Activated T-cell treated with anti-CD3 and anti-CD28 coated beads for 48 hours (primary cell): ENCODE measurements at places on chromosomes 4 and X.

GRCh38 chr4:146567396-146567795, 45.7 kb upstream of the SLC10A7 start:
- DNase-seq: no peak

DNA sequence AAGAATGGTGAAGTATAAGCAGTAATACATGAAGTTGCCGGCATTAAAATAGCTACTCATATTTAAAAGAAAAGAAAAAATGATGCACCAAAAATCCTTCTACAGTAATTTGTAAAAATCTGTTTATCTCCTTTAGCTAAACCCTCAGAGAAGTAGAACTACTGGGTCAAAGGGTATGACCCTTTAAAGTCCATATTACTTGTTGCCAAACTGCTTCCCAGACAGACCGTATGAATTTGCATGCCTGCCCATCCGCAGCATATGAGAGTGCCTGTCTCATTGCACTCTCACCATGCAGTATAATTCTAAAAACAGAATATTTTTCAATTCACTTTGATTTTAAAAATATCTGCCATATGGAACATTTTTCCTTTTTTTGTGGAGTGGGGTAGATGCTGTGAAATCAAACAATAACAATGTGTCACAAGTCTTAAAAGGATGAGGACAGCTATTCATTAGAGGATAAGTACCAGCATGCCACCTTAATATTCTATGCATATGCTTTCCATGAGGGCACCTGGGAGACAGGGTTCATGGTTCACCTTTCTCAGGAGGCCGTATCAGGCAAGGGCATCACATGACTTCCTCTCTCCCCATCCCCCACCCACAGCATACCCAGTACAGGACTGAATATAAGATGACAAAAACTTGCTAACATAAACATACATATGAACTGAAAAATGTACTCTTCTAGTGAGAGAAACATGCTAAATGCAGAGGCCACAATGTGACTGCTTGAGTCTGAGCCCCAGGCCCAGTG, 17.8 kb downstream of the ZDHHC9 start:
- DNase-seq: no peak

DNA sequence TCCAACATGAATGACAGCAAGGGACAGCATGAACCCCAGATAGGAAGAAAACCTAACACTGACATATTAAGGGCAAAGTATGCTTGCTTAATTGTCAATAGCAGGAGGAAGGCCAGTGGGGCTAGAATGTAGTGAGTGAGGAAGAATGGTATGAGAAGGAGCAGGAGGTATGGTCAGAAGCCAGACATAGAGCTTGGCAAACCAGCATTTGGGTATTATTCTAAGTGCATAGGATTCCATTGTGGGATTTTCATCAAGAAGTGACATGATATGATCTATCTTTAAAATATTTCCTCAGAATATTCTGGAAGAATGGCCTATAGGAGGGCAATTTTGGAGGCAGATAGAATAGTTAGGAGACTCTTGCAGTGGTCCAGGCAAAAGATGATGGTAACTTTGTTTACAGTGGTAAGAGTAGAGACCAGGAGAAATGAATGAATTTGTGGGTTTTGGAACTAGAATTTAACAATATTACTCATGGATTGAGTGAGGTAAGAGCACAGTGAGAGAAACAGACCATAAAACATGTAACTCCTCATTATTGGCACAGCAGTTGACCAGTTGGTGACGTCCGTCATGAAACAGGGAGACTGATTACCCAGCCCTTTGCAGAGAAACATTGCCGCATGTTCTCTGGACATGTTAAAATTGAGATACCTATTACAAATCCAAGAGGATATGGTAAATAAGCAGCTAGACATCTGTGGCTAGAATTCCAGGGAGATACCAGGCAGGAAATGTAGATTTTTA, 246.5 kb upstream of the HS3ST1 start:
- DNase-seq: no peak

DNA sequence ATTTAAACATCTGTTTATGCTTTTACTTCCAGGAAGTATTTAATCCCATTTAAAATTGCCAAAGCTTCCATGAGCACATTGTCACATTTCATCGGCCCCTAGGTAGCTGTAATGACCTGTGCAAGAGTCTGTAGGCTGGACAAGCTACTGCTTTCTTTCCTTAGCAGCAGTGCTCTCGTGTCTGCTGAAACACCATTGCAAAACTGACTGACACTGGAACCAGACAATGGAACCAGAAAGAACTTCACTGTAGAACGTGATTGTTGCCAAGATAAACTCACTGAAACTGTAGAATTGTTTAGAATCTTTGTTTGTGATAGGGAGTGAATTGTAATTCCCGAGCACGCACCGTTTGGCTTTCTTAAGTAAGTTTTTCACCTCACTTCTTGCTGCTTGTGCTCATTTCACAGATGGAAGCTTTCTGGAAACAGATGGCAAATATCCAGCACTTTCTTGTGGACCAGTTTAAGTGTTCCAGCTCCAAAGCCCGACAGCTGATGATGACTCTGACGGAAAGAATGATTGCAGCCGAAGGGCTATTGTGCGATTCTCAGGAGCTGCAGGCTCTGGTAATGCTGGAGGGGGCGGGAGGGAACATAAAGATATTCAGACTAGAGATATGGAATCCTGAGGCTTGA, 36.9 kb downstream of the EVC start:
- DNase-seq: no peak

DNA sequence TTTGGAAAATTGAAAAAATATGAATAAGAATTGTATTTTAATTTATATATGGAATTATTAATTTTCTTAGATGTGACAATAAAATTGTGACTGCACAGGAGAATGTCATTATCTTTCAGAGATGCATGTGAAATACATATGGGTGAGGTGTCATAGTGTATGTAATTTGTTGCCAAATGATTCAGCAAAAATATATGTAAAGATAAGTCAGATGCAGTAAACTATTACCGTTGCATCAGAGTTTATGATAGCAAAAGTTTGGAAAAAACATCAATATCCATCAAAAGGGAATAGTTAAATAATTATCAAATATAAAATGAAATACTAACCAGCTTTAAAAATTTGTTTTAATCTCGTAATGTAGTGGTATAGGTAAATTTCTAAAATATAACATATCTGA, 10.4 kb upstream of the SLC7A11 start:
- DNase-seq: no peak

GRCh38 chr4:174422893-174423256, 99.4 kb downstream of the HPGD start:
- no peak for DNase-seq

DNA sequence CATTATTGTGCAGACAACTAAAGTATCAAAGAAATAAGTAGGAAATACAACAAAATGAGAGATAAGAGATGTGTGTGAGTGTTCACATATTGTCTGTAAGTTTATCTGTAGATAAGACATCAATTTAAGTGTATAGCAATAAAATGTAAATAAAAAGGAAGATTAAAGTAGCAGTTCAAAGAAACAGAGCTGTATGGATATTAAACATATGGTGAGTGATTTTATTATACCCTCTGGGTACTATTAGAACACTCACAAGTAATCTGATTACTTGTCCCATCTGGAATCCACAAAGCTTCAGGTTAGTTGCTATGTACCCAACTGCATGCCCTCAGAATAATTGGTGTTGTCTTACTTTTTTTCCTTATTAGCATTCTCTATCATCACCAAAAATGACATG, 747.9 kb upstream of the ADGRL3 start:
- DNase-seq: no peak

- DNase-seq: no peak
Observed at GRCh38 chr4:122896270-122896669, 26.1 kb downstream of the NUDT6 start.

DNA sequence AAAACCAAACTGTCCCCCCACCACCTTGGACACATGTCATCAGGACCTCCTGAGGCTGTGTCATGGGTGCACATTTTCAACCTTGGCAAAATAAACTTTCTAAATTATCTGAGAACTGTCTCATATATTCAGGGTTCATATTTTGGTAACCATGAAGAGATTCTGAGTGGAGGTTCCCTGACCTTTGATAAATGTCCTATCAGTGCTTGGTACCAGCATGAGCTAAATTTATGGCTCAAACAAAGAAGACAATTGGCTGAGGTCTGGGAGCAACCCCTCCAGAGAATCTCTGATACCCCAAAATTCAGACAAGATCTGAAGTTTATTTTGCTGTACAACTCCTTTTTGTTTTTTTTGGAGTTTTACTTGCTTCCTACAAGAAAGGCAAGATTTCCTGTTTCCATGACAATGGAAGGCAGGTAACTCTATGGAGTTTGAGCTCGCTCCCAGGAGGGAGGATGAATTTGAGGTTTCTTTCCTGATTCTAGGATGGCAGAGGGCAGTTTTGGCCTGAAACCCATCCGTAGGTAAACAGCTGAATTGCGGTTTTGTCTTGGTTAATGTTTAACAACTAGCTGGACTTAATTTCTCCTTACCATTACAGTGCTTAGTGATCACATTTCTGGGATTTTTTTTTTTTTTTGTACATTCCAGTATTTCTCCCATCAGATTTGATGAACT, 14.5 kb downstream of the UGT2B15 start:
- no peak for DNase-seq

GRCh38 chr4:82776925-82777542, 21.6 kb downstream of the SCD5 start:
- DNase-seq: no peak

DNA sequence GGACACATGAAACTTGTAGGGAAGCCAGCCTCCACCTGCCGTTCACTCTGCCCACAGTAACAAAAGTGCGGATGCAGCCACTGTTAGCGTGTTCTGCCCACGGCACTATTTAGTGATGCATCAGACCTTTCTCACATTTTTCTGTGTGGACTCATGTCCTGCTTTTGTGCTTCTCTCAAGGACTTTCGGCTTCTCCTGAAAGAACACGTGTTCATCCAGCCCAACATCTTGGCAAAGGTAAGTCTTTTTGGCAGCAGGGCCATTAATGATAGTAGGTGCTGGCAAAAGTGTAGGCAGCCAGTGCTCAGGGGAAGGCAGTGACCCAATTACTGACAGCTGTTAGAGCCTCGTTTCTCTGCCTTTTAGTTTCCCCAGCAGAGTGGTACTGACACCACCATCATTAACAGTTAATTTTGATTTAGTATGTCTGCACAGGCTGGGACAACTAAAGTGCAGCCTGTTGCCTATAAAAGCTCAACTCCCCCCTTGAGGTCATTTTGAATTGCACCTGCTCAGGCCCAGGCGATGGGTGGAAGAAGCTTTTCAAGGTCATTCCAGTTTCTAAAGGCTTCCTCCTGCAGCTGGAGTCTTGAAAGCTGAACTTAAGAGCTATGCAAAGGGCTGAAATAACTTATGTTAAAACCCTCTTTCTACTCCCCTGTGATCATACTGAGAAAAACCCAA, 54.5 kb upstream of the HPSE start:
- DNase-seq: no peak

GRCh38 chr4:65535113-65535512, 135.2 kb downstream of the EPHA5 start:
- no peak for DNase-seq

GRCh38 chrX:18793601-18794089, 86.2 kb downstream of the PPEF1 start:
- DNase-seq: no peak

- DNase-seq: no peak
Observed at GRCh38 chr4:118769161-118769560, 66.8 kb downstream of the SEC24D start.

- no peak for DNase-seq
Observed at GRCh38 chr4:6033381-6033780, 15.2 kb upstream of the C4orf50 start.

GRCh38 chr4:103451341-103451740, 253.2 kb upstream of the CENPE start:
- no peak for DNase-seq

GRCh38 chrX:109728173-109728535, 4.9 kb downstream of the ACSL4 start:
- no peak for DNase-seq

GRCh38 chr4:93831716-93832496, 3.4 kb downstream of the ATOH1 start:
- DNase-seq: no peak

- DNase-seq: no peak
Observed at GRCh38 chr4:113678641-113679040, 82.9 kb downstream of the CAMK2D start.

GRCh38 chrX:915427-916229, 285.0 kb downstream of the SHOX start:
- no peak for DNase-seq

GRCh38 chrX:56125946-56126345, 106.2 kb upstream of the KLF8 start:
- DNase-seq: no peak

- DNase-seq: no peak
Observed at GRCh38 chrX:21728276-21728968, 29.5 kb downstream of the SMPX start.

DNA sequence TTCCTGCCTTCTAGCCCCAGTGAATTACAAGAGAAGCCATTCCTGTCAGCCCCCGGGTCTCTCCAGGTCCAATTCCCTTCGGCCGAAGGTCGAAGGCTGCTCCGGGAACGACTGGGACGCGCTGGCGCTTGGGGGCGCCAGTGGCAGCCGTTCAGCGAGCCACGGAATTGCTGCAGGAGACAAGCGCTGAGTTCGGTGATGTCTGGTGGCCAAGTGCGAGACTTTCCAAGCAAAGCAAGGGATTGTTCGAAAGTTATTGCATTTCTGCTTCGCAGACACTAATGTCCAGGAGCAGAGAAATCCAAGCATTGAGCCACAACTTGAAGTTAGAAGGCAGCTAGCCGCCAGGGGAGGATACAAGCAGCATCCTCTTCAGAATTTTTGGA, 1.1 kb upstream of the DKK2 start:
- no peak for DNase-seq

GRCh38 chr4:128653527-128654444, 155.7 kb upstream of the JADE1 start:
- no peak for DNase-seq

DNA sequence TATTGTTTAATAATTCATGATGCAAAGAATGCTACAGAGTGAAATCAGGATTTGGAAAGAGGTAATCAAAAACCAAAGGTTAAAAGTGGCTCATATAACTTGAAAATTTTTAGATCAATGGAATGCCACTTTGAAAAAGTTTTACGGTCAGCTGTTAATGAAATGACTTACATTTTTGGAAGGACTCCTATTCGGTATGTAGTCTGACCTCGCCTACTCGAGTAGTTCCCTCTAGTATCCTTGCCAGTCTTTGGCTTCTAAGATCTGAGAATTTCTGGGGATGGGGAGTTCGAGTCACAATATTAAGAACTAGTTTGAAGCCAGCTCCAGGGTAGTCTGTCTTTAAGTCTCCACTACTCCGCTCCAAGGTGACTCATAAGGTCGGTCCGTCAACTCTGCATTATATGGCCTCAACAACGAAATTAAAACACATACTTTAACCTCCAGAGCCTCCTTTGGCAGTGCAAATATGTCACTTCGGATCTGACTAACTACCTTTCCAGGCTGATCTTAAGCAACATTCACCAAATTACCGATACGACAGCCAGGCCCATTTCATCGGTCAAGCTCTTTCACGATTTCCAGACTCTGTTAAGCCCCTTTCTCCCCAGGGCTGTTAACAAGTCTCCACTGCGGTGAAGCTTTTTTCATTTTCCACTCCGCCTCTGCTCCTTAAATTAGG, 733 bp upstream of the NAA15 start:
- no peak for DNase-seq

GRCh38 chr4:25493466-25493865, 116.4 kb downstream of the ANAPC4 start:
- no peak for DNase-seq

- no peak for DNase-seq
Observed at GRCh38 chr4:111404673-111405072, 740.6 kb upstream of the FAM241A start.

- DNase-seq: no peak
Observed at GRCh38 chr4:42626629-42627146, 30.2 kb downstream of the ATP8A1 start.

GRCh38 chr4:169975131-169975837, 50.9 kb downstream of the MFAP3L start:
- no peak for DNase-seq
